Right ventricle myocardium inferior (tissue), 1 donor: ENCODE measurements at places on chromosomes 12 and 14. TPM values are rescaled to one million over a fixed set of nuclear protein-coding genes. Genes with fewer than 3 reads are reported as not detected.
A peak's percentile ranks its signal among the peaks of the same experiment; 100 is the strongest.

DNA sequence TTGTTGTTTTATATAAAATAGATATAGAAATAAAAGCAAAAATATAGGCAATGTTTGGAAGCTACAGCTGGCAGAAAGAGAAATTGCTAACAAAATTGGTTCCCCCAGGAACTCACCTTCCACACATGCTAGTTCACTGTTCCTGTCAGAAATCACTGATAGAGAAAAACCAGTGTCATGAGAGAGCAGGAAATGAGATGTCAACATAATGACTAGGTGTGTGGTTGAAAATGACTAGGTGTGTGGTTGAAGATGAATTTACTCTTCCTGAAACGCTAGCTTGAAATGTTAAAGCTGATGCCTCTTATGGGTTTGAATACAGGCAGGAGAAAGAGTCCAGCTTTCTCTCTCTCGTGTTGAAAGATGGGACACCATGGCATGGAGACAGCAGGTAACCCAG is 216.3 kb downstream of the C12orf42 start:
- DNase-seq = no peak

GRCh38 chr14:71230897-71231296 is 323.6 kb downstream of the PCNX1 start:
- no peak for DNase-seq

DNA sequence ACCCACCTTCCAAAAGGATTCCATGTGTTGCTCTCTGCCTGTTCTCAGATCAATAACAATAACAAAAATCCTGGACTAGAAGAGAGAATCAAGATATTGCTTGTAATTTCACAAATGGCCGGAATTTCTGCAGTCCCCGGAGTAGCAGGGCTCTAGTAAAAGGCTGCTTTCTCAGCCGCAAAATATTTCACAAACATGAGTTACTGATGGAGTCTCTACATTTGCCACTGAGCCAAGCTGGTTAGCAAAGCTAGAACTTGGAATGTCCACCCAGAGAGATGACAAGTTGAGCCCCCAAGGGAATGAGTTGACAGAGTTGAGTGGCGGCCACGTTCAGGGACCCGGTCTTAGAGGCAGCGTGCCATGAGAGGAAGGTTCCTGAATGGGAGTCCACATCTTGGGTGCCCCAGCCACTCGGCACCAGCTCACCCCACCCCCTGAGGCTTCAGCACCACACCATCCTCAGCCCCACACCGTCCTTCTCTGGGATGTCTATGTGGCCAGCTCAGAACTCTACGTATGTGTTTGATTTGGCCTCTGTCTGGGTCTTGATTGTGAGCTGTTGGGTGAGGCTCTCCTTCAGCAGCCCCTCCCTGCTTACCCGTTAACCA is 15.9 kb downstream of the FBLN5 start:
- DNase-seq = no peak

DNA sequence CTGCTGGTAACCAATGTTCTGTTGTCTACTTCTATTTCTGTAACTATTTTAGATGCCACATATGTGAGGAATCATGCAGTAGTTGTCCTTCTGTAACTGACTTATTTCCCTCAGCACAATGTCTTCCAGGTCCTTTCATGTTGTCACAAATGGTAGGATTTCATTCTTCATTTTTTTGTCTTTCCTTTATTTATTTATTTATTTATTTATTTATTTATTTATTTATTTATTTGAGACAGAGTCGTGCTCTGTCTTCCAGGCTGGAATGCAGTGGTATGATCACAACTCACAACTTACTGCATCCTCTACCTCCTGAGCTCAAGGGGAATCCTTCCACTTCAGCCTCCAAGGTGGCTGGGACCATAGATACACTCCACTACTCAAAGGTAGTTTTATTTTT is 288.2 kb downstream of the PPFIA2 start:
- DNase-seq = no peak

Gene CRIP1
- total RNA-seq = 82.0 TPM

Gene LRCOL1
- not detected for total RNA-seq

Gene GPHN
- total RNA-seq = 23.5 TPM

Gene AQP2
- total RNA-seq = not detected

Gene GLIPR1L2
- 1.4 TPM for total RNA-seq

DNA sequence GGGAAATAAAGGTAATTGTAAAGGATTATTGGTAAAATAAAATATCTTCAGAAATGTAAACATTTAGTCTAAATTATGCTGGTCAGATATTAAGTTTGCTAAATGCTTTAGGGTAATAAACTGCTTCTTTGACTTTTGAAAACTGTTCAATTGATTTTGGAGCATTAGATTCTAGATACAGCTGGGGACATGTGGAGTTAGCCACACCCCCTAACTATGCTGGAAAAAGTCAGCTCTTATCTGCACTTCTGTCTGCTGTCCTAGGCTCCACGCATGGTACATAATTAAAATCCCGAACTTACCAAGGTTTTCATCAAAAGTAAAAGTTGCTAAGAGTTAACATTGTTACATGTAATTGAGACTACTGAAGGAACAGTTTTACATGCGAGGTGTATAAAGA is 78.8 kb downstream of the ITPR2 start:
- no peak for DNase-seq

Gene C1RL
- 14.4 TPM for total RNA-seq

- no peak for DNase-seq
Measured at GRCh38 chr12:18383203-18383602, 121.9 kb downstream of the PIK3C2G start.

Gene CYP46A1
- 2.2 TPM for total RNA-seq

- DNase-seq = no peak
Measured at GRCh38 chr12:120703311-120703942, 6.8 kb upstream of the UNC119B start.

- DNase-seq = no peak
Measured at GRCh38 chr14:67413806-67414769, 2.1 kb upstream of the PLEK2 start.

- DNase-seq = no peak
Measured at GRCh38 chr12:105985383-105985782, 153.4 kb downstream of the NUAK1 start.

Gene EXOC3L4
- total RNA-seq = 1.2 TPM

DNA sequence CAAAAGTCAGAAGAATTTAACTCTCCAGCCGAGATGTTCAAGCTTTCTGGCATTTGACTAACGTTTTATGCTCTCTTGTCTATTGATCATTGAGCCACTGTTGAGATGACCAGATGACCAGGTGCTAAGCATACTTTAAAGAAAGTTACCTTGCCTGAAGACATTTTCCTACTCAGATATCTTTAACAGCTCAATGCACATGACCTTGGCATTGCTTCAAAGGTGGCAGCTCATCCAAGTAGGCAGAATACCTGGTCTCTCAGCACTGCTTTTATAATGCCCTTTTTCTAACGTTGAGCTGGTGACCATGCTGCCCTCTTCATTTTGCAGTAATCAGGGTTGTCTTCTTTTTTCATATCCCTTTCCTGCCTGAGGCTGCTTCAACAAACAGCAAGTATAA is 358.1 kb downstream of the RAD51B start:
- no peak for DNase-seq

- DNase-seq = peak; percentile 75
Measured at GRCh38 chr12:122079033-122079531, 526 bp downstream of the MLXIP start.

GRCh38 chr14:78103271-78103670 is 66.9 kb upstream of the NRXN3 start:
- no peak for DNase-seq

DNA sequence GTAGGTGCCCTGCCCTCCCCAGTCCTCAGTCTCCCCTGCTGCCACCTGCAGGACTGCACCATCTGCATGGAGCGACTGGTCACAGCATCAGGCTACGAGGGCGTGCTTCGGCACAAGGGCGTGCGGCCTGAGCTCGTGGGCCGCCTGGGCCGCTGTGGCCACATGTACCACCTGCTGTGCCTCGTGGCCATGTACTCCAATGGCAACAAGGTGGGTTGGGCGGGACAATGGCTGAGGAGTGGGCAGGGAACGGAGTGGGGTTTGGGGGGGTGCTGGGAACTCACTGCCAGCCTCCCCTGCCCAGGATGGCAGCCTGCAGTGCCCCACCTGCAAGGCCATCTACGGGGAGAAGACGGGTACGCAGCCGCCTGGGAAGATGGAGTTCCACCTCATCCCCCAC is 38.2 kb downstream of the DTX1 start:
- no peak for DNase-seq

Gene NFATC4
- 28.4 TPM for total RNA-seq

Gene KRT83
- not detected for total RNA-seq

- DNase-seq = no peak
Measured at GRCh38 chr12:101474711-101475386, at the start of gene SPIC. TSS of gene SPIC (plus strand) at chr12:101475336. CDS start at chr12:101476905, 1,569 bp downstream.

GRCh38 chr12:127307528-127307927 is 959.4 kb upstream of the TMEM132C start:
- no peak for DNase-seq

GRCh38 chr12:68007466-68007865 is 18.2 kb downstream of the IFNG-AS1 start:
- no peak for DNase-seq

- DNase-seq = no peak
Measured at GRCh38 chr12:131733874-131734273, 23.0 kb downstream of the SFSWAP start.

- no peak for DNase-seq
Measured at GRCh38 chr12:49562831-49563230, 5.1 kb downstream of the MCRS1 start.

- DNase-seq = no peak
Measured at GRCh38 chr12:13116259-13116658, 12.8 kb upstream of the GSG1 start.
